ENCODE measurements at places on chromosomes 16 and 17.

GRCh38 chr16:6560306-6561100 lies 772.1 kb upstream of the RBFOX1 start:
- DNase-seq: no peak

- no peak for DNase-seq
Observed at GRCh38 chr16:67349172-67349571, 22.6 kb downstream of the LRRC36 start.

GRCh38 chr17:46726206-46726605 lies 92.3 kb downstream of the WNT3 start:
- DNase-seq: no peak

DNA sequence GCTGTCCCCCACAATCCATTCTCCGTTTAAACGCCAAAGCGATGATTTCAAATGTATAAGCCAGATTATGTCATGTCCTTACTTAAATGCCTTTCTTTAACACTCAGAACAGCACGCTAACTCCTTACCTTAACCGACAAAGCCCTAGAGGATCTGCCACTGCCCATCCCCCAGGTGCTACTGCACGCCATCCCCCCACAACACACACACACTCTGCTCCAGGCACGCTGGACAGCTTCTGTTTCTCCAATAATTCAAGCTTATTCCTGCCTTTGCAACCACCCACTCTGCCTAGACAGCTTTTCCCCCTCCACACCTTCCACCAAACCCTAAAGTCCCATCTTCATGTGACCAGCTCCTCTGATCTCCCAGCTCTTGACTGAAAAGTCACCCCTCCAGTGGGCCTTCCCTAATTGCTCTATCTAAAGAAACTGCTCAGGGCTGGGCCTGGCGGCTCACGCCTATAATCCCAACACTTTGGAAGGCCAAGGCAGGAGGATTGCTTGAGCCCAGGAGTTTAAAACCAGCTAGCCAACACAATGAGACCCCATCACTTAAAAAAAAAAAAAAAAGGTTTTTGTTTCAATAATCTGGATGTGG lies 38.9 kb upstream of the RPL38 start:
- no peak for DNase-seq
